Cardiac septum (tissue), 1 donor: ENCODE measurements at places on chromosomes 1 and 21. TPM values are rescaled to one million over a fixed set of nuclear protein-coding genes. Genes with fewer than 3 reads are reported as not detected.

- DNase-seq, result no peak
Measured at GRCh38 chr1:55035904-55036303, 3.4 kb upstream of the PCSK9 start.

GRCh38 chr1:125118147-125118993 lies 3933.6 kb downstream of the SRGAP2C start:
- no peak for DNase-seq

DNA sequence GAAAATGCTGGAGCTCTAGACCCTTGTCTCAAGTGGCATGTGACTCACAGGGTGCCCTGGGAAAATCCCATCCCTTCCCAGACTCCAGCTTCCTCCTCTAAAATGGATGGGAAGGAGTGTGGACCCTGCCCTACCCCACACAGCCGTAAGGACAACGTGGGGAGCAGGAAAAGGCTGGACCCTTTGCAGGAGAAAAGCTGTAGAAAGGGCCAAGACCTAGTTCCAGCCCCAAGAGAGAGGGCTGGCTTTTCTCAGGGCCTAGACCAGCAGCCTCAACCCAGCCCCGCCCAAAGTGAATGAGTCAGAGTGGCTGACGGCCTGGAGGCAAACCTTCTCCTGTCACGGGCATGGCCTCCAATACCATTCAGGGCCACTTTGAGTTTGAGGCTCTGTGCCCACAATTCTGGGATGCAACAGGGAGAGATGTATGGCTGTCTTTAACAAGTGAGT lies 1.1 kb downstream of the LAMB3 start:
- DNase-seq, result peak; percentile 88

DISP1 gene
- 3.0 TPM for total RNA-seq

DTL gene
- total RNA-seq, result 0.48 TPM
